ENCODE measurements at places on chromosomes 1 and 21.

- no peak for DNase-seq
These were observed 82.8 kb downstream of the TRABD2B start for GRCh38 chr1:47914218-47914938.

- DNase-seq, result no peak
These were observed 49.4 kb downstream of the LEPR start for GRCh38 chr1:65469889-65470340.

- DNase-seq, result no peak
These were observed 72.1 kb downstream of the RGS13 start for GRCh38 chr1:192707978-192708547.

DNA sequence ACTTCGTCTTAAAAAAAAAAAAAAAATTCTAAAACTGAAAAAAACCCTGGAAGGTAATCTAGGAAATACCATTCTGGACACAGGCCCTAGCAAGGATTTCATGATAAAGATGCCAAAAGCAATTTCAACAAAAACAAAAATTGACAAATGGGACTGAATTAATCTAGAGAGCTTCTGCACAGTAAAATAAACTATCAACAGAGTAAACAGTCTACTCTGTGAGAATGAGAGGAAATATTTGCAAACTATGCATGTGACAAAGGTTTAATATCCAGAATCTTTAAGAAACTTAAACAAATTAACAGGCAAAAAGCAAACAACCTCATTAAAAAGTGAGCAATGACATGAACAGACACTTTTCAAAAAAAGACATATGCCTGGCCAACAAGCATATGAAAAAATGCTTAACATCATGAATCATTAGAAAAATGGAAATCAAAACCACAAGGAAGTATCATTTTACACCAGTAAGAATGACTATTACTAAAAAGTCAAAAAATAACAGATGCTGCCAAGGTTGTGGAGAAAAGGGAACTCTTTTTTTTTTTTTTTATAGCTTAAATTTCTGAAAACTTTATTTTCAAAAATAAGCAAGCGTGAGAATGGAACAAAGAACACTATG is 29.4 kb upstream of the RNPC3 start:
- peak; percentile 69 for DNase-seq

All from fibroblast of mammary gland (primary cell).